ENCODE measurements at places on chromosomes 6 and 20. TPM values are rescaled to one million over a fixed set of nuclear protein-coding genes. Genes with fewer than 3 reads are reported as not detected.

- no peaks in the 10 kb centered on the region for H3K36me3 ChIP-seq
- no peak overlapping the region for H3K4me3 ChIP-seq
- no peak for DNase-seq
- H3K27me3 ChIP-seq, result no peaks in the 10 kb centered on the region
- H3K27ac ChIP-seq, result no peak overlapping the region
- H3K4me1 ChIP-seq, result peaks cover 35% of the 10 kb centered on the region
These were observed 232.4 kb downstream of the ZFAND3 start for GRCh38 chr6:38051819-38052434.

GRCh38 chr6:134510920-134511319 is 193.0 kb upstream of the SGK1 start:
- H3K27ac ChIP-seq, result no peak overlapping the region
- H3K27me3 ChIP-seq, result no peaks in the 10 kb centered on the region
- DNase-seq, result no peak
- H3K36me3 ChIP-seq, result no peaks in the 10 kb centered on the region
- H3K4me1 ChIP-seq, result peaks cover 6% of the 10 kb centered on the region

- H3K4me1 ChIP-seq, result peaks cover 12% of the 10 kb centered on the region
- no peak for DNase-seq
- H3K27ac ChIP-seq, result no peak overlapping the region
- H3K4me3 ChIP-seq, result no peak overlapping the region
These were observed 242.8 kb downstream of the FARS2 start for GRCh38 chr6:5504078-5504477.

DNA sequence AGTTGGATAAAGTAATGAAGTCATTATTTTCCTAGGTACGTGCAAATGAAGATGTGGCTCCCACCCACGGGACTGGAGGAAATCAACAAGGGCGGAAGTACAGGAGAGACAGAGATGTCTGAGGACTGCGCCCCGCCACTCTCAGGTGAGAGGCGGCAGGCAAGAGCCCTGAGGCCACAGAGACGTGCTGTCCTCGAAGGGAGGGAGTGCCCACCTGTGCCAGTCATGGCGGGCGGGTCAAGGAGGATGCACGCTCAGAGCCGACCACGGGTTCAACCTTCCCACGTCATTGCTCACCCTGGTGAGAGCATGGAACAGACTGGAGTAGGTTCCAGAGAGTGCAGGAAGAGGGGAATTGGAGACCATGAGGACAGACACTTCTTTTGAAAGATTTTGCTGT is 12.7 kb downstream of the CST8 start:
- H3K4me3 ChIP-seq, result no peak overlapping the region
- no peaks in the 10 kb centered on the region for H3K36me3 ChIP-seq
- DNase-seq, result no peak
- no peaks in the 10 kb centered on the region for H3K27me3 ChIP-seq
- H3K27ac ChIP-seq, result no peak overlapping the region

GRCh38 chr6:63799813-63800212 is 164.2 kb downstream of the PHF3 start:
- H3K4me1 ChIP-seq, result no peaks in the 10 kb centered on the region
- H3K36me3 ChIP-seq, result no peaks in the 10 kb centered on the region
- DNase-seq, result no peak
- H3K27ac ChIP-seq, result no peak overlapping the region

GRCh38 chr20:44780226-44780625 is 30.1 kb downstream of the RIMS4 start:
- no peak overlapping the region for H3K27ac ChIP-seq
- H3K4me3 ChIP-seq, result no peak overlapping the region
- DNase-seq, result peak; percentile 83
- peaks cover 9% of the 10 kb centered on the region for H3K4me1 ChIP-seq

DNA sequence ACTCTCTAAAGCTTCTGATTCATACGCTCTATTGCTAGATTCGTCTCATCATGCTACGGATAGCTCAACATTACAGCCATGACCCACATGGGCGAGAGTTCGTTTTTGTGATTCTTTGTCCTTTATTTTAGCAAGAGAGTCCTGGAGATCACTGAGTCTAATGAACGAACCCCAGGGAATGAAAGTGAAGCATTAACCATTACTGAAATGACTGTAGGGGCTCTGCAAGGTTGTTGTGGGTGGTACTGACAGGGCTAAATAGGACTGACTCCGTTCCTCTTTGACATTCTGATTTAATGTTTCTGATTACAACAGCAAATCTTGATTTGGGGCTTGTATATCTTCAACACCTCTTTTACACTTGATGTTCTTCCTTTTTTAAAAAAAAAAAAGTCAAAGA is 13.7 kb upstream of the RTF2 start:
- H3K4me1 ChIP-seq, result no peaks in the 10 kb centered on the region
- no peaks in the 10 kb centered on the region for H3K27me3 ChIP-seq
- no peaks in the 10 kb centered on the region for H3K36me3 ChIP-seq
- no peak for DNase-seq

GRCh38 chr20:4045741-4046140 is 30.4 kb upstream of the RNF24 start:
- peaks cover 6% of the 10 kb centered on the region for H3K4me1 ChIP-seq
- H3K4me3 ChIP-seq, result no peak overlapping the region
- H3K27me3 ChIP-seq, result no peaks in the 10 kb centered on the region

DNA sequence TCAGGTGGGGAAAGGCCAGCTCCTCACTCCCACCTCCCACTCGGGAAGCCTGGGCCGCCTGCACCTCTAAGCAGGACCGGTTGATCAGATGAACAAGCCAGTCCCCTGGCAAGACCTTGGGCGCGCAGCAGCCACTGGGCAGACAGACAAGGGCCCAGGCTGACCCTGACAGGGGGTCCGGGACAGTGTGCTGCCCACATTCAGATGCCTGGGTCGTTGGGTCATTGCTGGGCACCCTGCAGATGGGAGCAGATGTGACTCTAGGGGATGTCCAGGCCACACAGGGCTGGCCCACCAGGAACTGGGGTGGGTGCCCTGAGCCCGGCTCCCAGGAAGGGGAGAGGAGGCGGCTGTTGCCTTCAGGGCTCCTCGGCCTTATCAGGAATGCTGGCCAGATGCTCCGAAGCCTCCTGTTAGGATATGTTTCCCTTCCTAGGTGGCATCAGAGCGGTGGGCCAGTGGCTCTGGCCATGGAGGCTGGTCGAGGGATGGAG is 17.3 kb upstream of the FRMD1 start:
- no peak for DNase-seq
- no peaks in the 10 kb centered on the region for H3K36me3 ChIP-seq
- H3K4me1 ChIP-seq, result peaks cover 11% of the 10 kb centered on the region
- H3K4me3 ChIP-seq, result no peak overlapping the region
- no peak overlapping the region for H3K27ac ChIP-seq

GRCh38 chr6:43798688-43799444 is 28.9 kb downstream of the VEGFA start:
- no peak overlapping the region for H3K4me3 ChIP-seq
- no peaks in the 10 kb centered on the region for H3K4me1 ChIP-seq
- H3K27me3 ChIP-seq, result no peaks in the 10 kb centered on the region
- no peaks in the 10 kb centered on the region for H3K36me3 ChIP-seq
- H3K27ac ChIP-seq, result no peak overlapping the region

- H3K27ac ChIP-seq, result no peak overlapping the region
- H3K27me3 ChIP-seq, result no peaks in the 10 kb centered on the region
- peaks cover 8% of the 10 kb centered on the region for H3K36me3 ChIP-seq
- no peak overlapping the region for H3K4me3 ChIP-seq
These were observed 31.0 kb downstream of the PHIP start for GRCh38 chr6:79047072-79047471.

DNA sequence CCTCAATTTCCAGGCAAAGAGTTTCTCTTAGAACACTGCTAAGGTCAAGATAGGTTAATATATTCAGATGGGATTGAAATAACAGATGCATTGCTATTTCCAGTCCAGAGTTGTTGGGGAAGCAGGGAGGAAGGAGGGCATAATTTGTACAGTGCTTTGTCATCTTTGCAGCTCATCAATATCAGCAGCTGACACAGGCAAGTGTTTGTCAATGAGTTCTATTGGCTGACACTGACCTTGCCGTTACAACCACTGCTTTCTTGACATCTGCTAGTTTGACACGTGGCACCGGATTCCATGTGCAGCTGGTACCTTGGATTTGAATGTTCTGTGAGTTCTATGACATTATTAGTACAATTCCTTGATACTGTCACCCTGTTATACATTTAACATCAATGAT is 28.0 kb upstream of the MLIP start:
- H3K4me1 ChIP-seq, result no peaks in the 10 kb centered on the region
- H3K27ac ChIP-seq, result no peak overlapping the region
- DNase-seq, result no peak
- no peak overlapping the region for H3K4me3 ChIP-seq
- H3K36me3 ChIP-seq, result no peaks in the 10 kb centered on the region

The NPEPL1 gene
- 17.8 TPM for polyA plus RNA-seq

The DSP gene
- polyA plus RNA-seq, result 14.8 TPM

The ARMH2 gene
- polyA plus RNA-seq, result not detected

The SSTR4 gene
- not detected for polyA plus RNA-seq

The PPP1R3D gene
- polyA plus RNA-seq, result 1.4 TPM

The CEP57L1 gene
- 18.7 TPM for polyA plus RNA-seq

The PGC gene
- polyA plus RNA-seq, result not detected

The SNX21 gene
- polyA plus RNA-seq, result 15.5 TPM

The NKAIN2 gene
- polyA plus RNA-seq, result 0.39 TPM
